ENCODE measurements at places on chromosomes 7 and 10.

- DNase-seq: no peak
These were observed 74.8 kb downstream of the VWA2 start for GRCh38 chr10:114313866-114314265.

GRCh38 chr10:132660385-132660784 is 122.8 kb downstream of the INPP5A start:
- no peak for DNase-seq

GRCh38 chr10:42985436-42986316 is 91.2 kb upstream of the RET start:
- DNase-seq: no peak

- DNase-seq: no peak
These were observed 48.0 kb upstream of the CAMK2B start for GRCh38 chr7:44373418-44373740.

GRCh38 chr7:50923476-50923875 is 140.8 kb upstream of the GRB10 start:
- no peak for DNase-seq

DNA sequence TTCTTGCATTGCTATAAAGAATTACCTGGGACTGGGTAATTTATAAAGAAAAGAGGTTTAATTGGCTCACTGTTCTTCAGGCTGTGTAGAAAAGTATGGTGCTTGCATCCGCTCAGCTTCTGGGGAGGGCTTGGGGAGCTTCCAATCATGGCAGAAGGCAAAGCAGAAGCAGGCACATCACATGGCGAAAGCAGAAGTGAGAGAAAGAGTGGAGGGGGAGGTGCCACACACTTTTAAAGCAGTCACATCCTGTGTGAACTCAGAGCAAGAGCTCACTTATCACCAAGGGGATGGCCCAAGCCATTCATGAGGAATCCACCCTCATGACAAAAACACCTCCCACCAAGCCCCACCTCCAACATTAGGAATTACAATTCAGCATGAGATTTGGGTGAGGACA is 303.5 kb downstream of the OTUD1 start:
- DNase-seq: no peak

GRCh38 chr10:103747193-103747865 is 108.0 kb downstream of the SH3PXD2A start:
- no peak for DNase-seq

DNA sequence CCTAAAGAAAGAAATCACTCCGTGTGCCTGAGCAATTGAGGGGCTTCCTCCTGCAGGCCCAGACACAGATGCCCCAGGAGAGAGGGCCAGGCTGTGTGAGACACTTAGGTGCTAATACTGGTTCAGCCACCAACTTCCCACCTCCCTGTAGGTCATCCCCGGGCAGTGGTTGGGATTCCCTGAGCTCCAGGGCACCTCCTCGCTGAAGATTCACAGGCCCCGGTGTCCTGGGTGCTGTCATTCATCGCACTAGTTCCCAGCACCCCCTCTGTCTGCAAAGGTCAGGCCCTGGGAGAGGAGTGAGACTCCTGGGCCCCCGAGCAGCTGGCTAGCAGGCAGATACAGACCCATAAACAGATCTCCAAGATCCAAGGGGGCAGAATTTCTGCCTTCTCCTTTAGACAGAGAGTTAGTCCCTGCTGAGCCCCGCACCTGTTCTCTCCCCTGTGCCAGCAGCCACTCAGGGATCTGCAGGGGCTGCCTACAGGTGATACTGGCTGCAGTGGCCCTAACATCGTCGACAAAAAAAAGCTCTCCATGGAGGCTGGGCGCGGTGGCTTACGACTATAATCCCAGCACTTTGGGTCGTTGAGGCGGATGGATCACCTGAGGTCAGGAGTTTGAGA is 38.2 kb upstream of the GTF2I start:
- DNase-seq: no peak

DNA sequence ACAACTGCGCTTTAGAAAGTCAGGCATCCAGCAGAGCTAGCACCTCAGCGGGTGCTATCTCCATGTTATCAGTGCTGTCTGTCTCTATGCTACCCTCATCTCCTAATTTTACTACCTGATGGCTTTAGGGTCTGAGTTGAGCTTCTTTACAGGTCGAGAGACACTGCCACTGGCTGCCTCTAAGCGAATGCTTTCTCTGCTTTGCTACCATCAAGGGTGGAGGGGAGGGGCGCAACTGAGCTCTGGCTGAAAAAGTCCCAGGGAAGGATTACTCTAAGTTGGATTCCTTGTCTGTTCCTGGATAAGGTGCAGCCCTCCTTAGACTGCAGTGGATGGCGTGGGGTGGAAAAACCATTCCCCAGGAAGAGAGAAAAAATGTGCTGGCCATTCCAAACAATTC is 105.7 kb downstream of the CDK14 start:
- no peak for DNase-seq

DNA sequence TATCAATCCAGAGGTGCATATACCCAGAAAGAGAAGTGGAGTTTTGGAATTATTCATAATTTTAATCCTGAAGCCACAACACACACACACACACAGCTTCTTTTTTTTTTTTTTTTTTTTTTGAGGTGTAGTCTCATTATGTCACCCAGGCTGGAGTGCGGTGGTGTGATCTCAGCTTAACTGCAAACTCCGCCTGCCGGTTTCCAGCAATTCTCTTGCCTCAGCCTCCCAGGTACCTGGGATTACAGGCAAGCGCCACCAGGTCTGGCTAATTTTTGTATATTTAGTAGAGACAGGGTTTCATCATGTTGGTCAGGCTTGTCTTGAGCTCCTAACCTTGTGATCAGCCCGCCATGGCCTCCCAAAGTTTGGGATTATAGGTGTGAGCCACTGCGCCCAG is 35.4 kb downstream of the TET1 start:
- DNase-seq: no peak

GRCh38 chr10:123017421-123018165 is 8.8 kb downstream of the ACADSB start:
- no peak for DNase-seq

DNA sequence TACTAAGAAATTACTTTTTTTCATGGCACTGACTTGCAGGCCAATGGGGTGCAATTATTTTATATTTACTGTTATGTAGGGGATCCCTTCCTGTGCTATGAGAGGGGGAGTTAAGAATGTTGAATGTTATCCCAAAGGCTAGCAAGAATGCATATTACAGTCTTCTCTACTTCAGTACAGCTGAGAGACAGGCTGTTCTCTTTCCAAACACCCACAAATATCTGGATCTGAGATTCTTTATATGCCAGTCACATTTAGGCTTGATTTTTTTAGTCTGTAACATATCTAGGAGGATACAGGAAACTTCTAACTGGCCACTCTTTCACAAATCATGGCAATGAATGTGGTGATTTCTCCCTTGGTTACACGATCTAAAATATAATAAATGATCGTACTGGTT is 266.4 kb upstream of the FZD8 start:
- DNase-seq: no peak

DNA sequence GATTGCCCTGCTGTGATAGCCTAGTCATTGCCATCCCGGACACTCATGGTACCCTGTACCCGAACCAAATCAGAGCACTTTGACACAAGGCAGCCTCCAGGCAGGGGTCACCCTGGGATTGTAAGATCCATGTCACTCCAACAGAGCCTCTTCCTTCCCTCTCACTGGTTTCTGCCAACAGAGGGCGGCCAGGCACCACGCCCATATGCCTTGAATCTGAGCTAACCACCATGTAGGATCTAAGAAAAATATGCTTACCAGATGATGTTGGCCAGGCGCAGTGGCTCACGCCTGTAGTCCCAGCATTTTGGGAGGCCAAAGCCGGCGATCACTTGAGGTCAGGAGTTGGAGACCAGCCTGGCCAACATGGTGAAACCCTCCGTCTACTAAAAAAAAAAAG is 389.2 kb upstream of the KLF6 start:
- DNase-seq: no peak

DNA sequence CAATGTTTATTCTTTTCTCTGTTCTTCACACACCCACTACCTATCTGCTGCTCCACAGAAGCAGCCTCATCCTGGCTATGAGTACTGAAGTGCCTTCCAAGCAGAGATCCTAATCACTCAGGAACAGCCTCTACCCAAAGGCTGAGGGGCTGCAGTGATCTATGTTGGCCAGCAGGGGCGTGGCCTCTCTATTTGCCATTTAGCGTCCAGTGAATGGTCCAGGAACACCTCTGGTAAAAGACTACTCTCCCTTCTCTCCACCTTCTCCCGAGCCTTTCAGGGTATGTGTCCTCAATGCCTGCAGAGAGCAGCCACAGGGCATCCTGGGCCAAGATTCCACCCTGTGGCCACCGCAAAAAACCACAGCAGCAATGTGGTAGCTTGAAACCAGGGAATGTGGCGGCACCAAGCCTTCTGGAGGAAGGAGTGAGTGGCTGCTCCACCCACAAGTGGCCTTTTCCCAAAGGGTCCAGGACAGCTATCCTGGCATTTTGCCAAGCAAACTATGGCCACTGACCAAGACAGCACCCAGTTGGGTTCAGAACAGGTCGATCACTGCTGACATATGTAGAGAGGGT is 70.9 kb downstream of the SYPL1 start:
- no peak for DNase-seq

- DNase-seq: no peak
These were observed 227.4 kb downstream of the GRID1 start for GRCh38 chr10:86139066-86139657.

DNA sequence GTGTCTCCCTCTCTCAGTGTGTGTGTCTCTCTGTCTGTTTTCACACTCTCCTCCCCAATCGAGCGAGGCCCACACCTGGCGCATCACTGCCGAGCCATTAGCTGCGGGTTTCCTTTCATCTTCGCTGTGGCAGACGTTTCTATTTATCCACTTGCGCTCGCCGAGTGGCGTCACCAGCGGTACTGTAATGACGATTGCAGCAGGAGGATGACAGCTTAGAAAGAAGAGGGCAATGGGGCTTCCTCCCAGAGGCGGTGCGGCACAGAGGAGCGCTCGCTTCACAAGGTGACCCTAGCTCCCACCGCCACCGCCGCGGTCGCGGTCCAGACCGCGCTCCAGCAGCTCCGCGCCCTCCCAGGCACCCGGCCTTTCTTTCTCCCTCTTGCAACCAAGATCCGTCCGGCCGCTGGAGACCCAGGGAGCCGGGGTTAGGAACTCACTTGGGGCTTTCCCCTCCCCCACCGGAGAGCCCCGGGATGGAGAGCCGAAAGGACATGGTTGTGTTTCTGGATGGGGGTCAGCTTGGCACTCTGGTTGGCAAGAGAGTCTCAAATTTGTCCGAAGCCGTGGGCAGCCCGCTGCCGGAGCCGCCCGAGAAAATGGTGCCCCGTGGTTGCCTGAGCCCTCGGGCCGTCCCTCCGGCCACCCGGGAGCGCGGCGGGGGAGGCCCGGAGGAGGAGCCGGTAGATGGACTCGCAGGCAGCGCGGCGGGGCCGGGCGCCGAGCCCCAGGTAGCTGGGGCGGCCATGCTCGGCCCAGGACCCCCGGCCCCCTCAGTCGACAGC is at the start of gene EVX1:
TSS of gene EVX1 (plus strand) at position 248 of the 785 bp plus-strand sequence. CDS start at position 477, 229 bp downstream.
- DNase-seq: no peak

DNA sequence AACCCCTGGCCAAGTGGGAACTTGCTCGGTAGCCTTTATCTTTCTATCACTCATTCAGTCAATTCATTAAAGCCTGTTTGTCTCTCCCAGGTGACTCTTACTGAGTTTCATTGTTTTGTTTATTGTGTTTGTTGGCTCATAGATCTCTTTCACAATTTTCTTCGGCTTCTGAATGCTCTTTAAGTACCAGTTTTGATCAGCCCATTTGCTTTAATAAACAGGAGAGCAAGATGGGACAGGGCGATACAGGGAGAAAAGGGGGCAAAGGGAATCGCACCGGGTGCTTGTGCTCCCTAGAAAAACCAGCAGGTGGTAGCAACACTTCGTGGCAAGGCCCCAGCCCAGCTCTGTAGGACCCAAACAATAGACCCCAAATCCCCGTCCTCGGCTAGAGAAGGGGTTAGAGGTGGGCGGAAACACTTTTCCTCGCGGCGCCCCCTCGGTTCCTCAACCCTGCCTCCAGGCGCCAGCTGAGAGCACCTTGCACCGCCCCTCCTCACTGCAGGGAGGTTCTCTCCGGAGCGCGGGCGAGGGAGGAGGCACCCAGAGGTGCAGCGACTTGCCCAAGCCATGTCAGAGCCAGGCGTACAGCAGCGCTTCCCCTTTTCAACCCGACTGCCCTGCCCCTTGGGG is 1.0 kb upstream of the EPHB6 start:
- peak; percentile 18 for DNase-seq

DNA sequence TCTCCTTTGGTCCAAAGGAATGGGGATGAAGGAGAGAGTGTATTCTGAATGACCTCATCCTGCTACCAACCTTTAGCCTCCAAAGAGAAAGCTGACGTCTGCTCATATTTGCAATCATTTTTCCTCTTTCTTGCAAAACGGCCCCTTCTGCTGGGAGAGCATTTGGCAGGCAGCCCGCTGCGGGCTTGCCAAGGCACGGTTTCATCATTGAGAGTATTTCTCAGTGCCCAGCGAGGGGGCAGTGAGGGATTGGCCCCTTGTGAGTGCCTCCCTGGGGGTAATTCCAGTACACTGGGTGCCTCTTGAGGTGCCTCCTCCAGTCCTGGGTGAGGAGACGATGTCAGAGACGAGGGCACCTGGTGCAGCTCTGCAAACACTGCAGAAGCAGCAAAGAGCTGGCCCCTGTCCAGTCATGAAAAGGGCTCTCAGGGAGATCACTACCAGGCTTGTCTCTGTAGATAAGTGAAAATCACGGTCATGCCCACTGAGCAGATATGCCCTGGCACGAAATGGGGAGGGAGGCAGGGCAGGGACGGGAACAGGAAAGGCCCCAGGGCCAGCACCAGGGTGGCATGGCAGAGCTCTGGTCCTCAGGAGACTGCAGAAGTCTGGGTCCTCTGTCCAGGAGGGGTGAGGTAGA is 48.7 kb upstream of the SHH start:
- no peak for DNase-seq

DNA sequence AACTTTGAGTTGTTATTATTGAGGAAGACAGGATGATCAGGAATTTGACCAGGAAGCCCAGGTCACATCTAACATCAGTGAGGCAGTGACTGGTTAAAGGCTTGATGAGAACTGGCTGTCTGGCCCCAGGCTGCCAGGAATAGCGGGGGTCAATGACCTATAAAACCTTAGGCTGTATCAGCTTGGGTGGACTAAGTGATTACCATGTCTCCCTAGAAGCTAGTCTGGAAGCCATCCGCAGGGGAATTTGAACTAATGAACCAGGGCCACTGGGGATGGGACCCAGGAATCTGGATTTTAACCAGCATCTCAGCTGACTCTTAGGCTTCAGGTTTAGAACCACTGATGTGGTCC is 56.6 kb downstream of the BPGM start:
- no peak for DNase-seq

GRCh38 chr7:74105992-74106391 is 22.4 kb downstream of the LIMK1 start:
- no peak for DNase-seq

Measured in activated naive CD4-positive, alpha-beta T cell (primary cell).